ENCODE measurements at places on chromosomes 2 and 18.

GRCh38 chr2:237879058-237879430, 19.6 kb downstream of the RAMP1 start:
- no peak for DNase-seq

DNA sequence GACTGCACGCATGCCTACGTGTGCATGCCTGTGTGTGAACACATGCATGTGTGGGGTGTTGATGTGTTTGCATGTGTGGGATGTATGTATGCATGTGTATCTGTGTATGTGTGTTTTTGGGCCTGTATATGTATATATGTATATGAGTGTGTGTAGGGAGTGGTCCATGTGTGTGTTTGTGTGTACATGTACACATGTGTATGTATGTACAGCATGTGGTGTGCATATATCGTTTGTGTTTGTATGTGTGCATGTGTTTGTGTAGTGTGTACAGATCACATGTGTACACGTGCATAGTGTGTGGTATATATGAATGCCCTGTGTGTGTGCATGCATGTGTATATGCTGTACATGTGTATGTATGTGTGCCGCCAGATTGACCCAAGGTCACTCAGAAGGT, 54.2 kb upstream of the ASB18 start:
- DNase-seq, result no peak

- no peak for DNase-seq
Observed at GRCh38 chr2:6556755-6557154, 309.0 kb downstream of the CMPK2 start.

DNA sequence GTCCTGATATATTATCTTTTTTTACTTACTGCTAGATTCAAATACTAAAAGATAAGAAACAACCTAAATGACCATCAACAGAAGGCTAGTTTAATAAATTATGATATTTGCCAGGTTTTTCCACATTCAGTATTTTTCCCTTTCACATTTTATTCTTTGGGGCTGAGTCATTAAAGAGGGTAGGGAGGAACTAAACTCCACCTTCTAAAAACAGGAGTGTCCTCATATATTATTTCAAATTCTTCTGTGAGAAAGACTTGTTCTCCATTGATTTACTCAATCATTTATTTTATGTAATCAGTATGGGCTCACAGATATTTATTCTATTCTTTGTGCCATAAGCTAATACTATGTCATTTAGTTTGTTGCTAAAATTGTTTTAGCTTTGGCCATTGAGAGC, 9.0 kb downstream of the HDHD2 start:
- no peak for DNase-seq

DNA sequence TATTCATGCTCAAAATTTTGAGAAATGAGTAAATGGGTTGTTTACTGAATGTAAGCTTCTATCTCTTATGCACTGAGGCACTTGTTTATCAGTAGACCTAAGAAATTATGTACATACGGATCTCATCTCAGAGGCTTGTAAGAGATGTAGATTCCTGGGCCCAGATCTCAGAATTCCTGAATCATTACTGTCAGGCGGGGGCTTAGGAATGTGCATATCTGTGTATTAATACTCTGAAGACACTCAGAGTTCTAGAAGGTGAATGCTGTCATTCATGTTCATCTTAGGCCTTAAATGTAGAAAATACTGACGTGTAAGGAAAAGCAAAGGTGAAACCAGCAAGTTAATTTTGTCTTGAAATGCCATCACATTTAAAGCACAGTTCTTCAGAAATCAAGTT, 169.6 kb downstream of the FMNL2 start:
- DNase-seq, result no peak

DNA sequence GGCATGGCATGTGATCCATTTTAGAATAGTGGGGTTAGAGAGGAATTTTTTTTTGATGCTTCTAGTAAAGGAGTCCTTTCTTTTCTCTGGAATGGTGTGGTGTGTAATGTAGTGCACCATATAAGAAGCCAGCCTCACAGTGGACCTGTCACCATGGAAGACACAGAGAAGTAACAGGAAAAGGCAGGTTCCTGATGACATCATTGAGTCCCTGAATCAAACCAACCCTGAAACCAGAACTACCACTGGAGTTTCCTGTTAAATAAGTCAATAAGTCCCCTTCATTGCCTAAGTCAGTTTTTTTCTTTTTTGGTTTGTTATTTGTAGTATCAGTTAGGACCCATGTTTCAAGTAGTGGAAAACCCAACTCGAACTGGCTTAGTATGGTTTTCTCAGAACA, 11.9 kb downstream of the ADCYAP1 start:
- DNase-seq, result no peak

- DNase-seq, result no peak
Observed at GRCh38 chr2:45882707-45883602, 231.5 kb downstream of the PRKCE start.

- no peak for DNase-seq
Observed at GRCh38 chr2:100451092-100451491, 19.2 kb upstream of the NMS start.

GRCh38 chr2:85468704-85469349, 50.3 kb downstream of the SH2D6 start:
- no peak for DNase-seq

- DNase-seq, result no peak
Observed at GRCh38 chr2:8546612-8547283, 135.1 kb upstream of the ID2 start.

GRCh38 chr2:10668402-10669012, 21.3 kb downstream of the NOL10 start:
- DNase-seq, result no peak

DNA sequence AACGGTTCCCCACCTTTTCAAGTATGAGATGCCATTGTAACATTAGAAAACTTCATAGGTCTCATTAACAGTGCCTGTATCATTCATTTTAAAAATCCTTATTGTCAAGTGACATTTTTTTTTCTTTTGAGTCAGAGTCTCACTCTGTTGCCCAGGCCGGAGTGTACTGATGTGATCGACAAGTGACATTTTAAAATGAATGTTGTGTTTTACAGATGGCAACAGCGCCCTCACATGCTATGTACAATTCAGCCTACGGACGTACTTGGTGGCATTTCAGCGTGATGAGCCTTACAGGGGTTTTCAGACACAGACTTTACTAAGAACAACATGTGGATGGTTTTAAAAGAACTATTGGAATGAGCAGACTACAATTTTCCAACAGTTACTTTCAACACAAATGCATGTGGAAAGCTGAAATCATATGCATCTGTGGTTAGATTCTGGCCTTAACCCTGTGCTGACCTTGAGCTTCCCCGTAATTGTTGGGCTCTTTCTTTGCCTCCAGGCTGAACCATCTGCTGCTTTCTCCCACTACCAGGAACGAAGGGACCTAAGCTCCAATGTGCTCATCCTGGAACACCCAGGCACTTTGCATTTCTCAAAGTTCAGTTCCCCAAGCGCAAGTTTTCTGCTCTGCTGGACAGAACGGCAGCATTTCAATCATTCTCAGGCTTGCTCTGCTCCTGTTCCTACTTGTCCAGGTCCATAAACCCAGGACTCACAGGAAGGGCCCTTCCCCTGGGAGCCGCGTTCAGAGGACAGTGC, 119.9 kb upstream of the NDUFV2 start:
- DNase-seq, result no peak

Measured in effector memory CD4-positive, alpha-beta T cell (primary cell).